ENCODE measurements at places on chromosomes 6 and 20. TPM values are rescaled to one million over a fixed set of nuclear protein-coding genes. Genes with fewer than 3 reads are reported as not detected.

- no peak for DNase-seq
Measured at GRCh38 chr6:146041282-146041681, 12.4 kb downstream of the GRM1 start.

DNA sequence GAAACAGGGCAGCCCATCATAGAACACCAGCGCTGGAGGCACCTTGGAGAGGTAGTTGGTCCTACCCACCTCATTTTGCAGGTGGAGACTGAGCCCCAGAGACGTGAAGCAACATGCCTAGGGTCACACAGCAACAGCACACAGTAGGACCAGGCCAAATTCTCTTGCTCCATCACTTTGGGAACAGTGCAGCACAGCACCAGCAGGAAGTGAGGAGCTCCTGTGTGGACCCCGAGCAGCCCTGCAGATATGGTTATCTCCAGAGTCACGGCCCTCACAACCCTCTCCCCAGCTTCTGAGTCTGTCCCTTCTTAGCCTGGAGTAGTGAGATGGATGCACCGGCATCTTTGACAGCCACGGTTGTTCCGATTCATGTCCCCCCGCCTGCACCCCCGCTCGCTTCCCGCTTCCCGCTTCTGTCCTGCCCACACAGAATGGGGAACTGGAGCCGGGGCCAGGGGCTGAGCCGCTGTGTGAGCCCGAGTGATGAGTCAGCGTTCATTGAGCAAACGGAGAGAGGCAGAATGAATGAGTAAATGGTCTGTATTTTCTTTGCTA is 72.6 kb upstream of the DUSP22 start:
- peak; percentile 74 for DNase-seq

DNA sequence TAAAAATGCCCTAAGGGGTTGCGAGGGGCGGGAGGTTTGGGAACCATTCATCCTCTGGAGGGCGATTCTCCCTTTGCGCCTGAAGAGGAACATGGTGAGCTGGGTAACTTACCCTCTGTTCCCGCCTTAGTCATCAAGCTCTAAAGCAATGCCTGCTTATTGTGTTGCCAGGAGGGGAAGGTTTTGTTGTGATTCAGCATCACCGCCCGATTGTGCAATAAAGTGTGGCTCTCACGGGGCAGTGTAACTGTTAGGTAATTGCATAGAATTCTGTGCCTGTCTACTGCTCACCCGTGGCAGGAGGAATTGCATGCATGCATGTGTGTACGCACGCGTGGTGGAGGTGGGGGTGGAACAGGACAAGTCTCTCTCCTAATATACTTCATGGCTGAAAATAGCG is 95.5 kb upstream of the AGPAT4 start:
- DNase-seq: no peak

GRCh38 chr6:149234051-149234962 is 83.2 kb upstream of the TAB2 start:
- DNase-seq: no peak

GRCh38 chr20:42484335-42484734 is 705.4 kb downstream of the PTPRT start:
- no peak for DNase-seq

DNA sequence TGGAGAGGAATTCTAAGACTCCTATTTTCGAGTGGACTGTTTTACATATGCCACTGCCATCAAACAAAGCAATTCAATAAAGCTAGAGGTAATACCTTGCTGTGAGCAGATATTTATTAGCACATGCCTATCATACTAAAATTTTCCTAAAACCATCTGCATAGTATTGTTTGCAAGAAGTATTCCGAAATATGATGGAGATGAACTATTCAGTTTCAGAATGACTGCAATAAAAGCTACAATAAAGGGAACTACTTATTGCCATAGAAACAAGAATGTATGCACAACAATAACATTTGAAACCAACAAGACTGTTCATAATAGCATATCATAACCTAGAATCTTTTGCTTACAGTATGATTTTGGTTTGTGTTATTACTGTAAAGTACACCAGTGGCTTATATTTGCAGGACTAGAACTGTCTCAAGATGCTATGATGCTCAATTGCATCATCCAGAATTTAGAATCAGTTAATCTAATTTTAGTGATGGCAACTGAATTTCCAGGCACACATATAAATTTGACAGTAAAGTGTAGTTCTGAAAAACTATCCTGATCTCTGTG is 144.3 kb downstream of the GRIK2 start:
- DNase-seq: no peak

DNA sequence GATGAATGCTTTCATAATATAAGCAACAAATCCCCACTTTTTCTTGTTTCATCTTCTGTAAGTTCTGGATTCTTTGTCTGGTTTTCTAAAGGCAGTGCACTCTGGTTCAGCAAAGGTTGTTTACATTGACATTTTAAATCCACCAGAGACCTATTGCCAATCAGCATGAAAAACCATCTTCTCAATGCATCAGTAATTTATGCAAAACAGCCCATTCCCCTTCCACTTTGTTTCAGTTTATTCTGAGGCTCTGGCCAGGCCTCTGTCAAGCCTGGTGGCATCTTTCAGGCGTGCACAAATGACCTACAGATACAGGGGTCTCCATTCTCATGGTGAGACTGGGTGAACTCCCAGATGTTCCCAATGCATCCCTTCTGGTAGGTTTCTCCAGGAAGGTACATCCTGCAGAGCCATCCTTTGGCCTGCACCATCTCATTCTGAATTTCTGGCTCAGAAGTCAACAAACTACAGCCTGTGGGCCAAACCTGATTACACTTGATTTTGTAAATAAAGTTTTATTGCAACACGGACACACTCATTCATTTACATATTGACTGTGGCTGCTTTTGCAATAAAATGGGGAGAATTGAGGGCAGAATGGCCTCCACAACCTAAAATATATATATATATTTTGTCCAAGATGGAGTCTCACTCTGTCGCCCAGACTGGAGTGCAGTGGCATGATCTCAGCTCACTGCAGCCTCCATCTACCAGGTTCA is 405.4 kb downstream of the PREX1 start:
- no peak for DNase-seq

TASP1 gene
- total RNA-seq: 11.8 TPM

PRRT1 gene
- total RNA-seq: 6.1 TPM

- DNase-seq: no peak
Measured at GRCh38 chr6:87182321-87182720, 27.0 kb downstream of the ZNF292 start.

GPX5 gene
- not detected for total RNA-seq

- DNase-seq: no peak
Measured at GRCh38 chr20:62984666-62985443, 21.9 kb downstream of the BHLHE23 start.

GRCh38 chr6:32852018-32852843 is 1.3 kb downstream of the TAP1 start:
- DNase-seq: peak; percentile 79

- peak; percentile 68 for DNase-seq
Measured at GRCh38 chr6:33249732-33250630, 21.7 kb downstream of the VPS52 start.

GRCh38 chr6:136772685-136773472 is 19.4 kb downstream of the MAP3K5 start:
- DNase-seq: no peak

GRCh38 chr6:35016502-35017321 is 124.4 kb downstream of the TCP11 start:
- DNase-seq: peak; percentile 85

GRCh38 chr20:59014680-59015389 is 4.4 kb upstream of the TUBB1 start:
- DNase-seq: peak; percentile 33

C6orf89 gene
- 44.0 TPM for total RNA-seq

CCN2 gene
- total RNA-seq: 111 TPM

ZC3H12D gene
- total RNA-seq: 1.1 TPM

- DNase-seq: no peak
Measured at GRCh38 chr20:23207826-23208540, 121.9 kb upstream of the CD93 start.

GRCh38 chr6:50681213-50681824 is 32.0 kb upstream of the TFAP2D start:
- no peak for DNase-seq

GRCh38 chr6:27862396-27863066 is 49.7 kb downstream of the OR2B2 start:
- DNase-seq: no peak

DNAAF9 gene
- total RNA-seq: 25.1 TPM

DNA sequence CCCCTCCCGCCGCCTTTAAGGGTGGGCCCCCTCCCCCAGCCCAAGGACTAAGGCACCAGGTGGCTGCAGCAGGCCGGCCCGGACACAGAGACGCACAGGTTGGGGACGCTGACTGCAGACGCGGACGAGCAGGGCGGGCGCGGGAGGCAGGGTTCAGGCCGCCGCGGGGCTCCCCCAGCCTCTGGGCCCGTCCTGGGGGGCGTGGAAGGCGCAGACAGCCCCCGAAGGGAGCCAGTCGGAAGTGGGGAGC is 9.3 kb downstream of the DUSP15 start:
- no peak for DNase-seq

DNA sequence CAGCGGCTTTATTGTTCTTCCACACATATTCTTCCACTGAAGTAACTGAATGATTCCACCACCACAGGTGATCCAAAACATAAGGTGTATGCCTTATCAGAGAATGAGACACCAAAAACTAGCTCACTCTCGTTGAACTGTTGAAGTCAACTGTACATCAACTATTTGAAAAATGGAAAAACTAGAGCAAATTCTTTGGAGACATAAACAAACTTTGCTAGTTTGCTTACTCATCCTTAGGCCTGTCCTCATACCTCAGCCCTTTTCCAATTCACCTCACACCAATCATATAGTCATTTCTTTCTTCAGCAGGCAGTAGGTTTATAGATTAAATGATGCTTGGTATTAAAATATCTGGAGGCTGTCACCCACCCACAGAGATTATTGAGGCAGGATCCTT is 77.1 kb upstream of the RNF217 start:
- DNase-seq: no peak

- no peak for DNase-seq
Measured at GRCh38 chr20:55650657-55651360, 354.5 kb downstream of the CBLN4 start.

GRCh38 chr6:119497988-119498727 is 148.6 kb upstream of the MAN1A1 start:
- no peak for DNase-seq

DNA sequence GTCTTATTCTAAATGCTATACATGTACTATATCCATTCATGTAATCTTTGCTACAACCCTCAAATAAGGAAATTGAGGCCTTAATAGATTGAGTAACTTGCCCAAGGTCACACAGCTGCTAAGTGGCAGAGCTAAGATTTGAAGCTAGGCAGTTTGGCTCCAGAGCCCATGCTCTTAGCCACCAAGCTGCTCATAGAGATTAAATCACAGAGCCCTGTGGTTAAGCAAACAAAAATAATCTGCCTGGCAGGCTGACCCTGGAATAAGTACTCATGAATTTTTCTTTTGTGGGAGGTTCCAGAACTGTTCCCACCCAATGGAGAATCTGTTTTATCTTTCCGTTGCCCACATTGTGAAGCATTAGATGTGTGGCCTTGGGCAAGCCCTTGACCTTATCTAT is 7.4 kb downstream of the AAR2 start:
- DNase-seq: no peak

TMEM217 gene
- total RNA-seq: 1.1 TPM

DNA sequence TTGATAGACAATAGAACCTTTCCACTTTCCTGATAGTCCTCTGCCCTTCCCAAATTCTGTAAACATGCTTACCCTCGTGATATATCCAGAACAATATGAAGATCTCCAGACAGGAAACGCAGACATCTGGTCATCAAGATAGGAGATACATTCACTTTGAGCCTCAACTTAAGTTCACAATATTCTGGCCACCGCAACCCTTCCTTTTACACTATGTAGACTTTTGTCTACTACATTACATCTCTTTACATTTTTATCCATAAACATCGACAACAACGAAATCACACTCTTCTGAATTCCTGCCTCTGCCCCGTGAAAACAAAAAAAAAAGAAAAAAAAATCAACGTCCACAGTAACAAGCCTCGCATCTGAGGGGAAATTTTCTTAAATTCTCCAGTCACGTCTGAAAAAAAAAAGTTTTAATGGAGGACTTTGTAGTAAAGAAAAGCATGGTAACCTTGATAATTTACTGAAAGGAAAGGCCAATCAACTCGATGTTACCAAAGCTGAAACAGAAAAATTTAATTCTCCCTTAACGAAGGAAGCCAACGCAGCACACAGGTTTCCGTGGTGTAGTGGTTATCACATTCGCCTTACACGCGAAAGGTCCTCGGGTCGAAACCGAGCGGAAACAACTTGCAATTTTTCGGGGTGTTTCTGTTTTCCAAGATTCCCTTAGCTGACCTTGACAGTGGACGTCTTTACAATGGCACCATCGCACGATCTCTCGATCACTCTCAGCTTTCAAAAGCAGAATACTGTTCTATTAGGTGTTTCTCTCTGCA is 21.8 kb downstream of the POM121L2 start:
- no peak for DNase-seq

DNA sequence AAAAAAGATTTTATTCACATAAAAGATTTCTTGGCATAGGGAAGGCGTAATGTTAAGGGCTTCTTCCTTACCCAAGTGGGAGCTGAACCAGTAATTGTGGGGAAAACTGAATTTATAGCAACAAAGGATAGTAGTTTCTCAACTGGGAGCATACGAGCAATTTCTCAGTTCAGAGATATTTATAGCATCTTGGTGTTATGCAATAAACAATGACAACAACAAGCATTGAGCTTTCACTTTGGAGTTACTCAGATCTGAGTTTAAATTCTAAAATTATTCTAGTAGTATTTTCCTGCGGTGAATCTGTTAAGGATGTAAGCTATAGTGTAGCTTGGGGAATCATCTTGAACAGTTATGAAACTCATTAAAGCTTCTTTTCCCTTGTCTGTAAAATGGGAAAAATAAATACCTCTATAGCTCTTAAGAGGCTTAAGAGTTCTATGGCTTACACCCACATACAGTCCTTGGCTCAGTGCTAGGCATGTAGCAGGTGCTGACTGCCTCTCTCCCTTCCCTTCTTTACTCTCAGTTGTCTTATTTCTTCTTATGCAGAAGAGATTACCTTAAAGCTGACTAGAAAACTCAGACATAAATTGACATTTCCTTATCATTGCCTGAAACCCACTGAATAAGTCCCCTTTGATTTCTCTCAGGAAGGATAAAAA is 58.8 kb downstream of the SAMD5 start:
- no peak for DNase-seq
